ENCODE measurements at places on chromosomes 6 and 20.

GRCh38 chr6:101918471-101918870 is 525.0 kb downstream of the GRIK2 start:
- DNase-seq = no peak

DNA sequence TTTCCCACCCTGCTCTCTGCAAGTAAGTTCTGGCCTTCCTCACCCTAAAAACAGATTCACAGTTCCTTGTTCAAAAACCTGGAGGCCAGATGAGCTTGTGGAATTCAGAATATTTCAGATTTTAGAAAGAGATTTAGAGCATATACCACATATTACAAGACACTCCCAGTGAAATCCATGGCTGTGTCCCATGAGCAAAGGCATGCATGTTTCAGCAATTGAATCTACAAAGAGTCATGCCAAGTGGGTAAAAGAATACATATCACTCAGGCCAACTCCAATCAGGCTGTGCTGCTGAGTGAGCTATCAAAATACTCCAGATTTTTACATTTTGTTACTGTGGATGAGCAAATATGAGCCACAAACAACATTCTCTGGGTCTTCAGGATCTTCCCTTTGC is 10.2 kb upstream of the NEDD9 start:
- DNase-seq = no peak

DNA sequence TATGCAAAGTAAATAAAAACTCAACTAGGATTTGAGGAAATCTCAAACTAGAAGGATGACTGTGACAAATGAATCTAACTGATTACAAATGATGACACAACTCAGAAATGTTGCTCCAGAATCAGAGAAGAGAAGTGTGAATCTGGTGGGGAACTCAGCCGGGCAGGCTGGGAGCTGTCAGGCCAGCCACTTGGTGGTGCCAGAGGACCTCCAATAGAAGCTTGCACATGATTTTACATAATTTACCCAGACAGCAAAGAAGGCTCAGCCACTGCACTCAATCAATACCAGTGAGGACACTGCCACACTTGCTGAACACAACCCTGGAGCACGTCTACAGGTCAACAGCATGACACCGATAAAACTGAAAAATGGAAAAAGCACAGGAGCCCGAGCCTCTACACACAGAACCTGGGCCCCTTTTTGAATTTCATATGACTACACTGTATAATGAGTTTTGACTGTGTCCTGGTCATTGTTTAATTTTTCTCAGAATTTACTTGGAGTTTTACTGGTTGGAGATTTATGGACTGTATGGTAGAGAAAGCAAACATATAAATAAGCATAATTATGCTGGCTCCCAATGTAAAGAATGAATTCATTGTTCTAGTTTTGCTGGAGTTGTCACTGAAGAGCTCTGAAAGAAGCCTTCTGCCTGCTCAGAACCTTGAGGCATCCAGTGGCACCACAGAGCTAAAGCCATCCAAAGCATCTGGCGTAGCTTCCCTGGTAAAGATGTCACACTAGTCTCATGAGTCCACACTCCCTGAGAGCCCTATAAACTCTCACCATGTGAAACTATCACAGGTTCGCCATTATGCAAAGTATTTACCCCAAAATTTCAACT is 296.5 kb downstream of the THBS2 start:
- peak; percentile 7 for DNase-seq

DNA sequence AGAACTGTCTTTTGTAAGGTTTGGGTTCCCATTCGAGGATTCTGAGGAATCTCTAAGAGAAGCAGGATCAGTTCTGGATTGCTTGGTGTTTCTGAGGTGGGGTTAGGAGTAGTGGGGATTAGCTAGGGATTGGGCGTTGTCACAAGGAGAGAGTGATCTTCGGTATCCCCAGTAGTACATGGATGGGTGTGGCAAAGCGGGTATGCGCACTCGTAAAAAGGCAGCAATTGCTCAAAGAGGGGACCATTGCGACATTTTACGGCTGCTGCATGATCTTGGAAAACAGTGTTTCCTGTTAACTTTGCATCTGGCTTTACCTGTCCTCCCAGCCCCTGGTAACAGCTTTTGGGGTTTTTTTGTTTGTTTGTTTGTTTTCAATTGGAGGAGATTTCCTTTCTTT is 9.7 kb upstream of the ZSCAN9 start:
- DNase-seq = no peak

All from activated T-cell treated with anti-CD3 and anti-CD28 coated beads for 4 hours (primary cell).